Endodermal cell (in vitro differentiated cells): ENCODE measurements at places on chromosomes 6 and 20.

DNA sequence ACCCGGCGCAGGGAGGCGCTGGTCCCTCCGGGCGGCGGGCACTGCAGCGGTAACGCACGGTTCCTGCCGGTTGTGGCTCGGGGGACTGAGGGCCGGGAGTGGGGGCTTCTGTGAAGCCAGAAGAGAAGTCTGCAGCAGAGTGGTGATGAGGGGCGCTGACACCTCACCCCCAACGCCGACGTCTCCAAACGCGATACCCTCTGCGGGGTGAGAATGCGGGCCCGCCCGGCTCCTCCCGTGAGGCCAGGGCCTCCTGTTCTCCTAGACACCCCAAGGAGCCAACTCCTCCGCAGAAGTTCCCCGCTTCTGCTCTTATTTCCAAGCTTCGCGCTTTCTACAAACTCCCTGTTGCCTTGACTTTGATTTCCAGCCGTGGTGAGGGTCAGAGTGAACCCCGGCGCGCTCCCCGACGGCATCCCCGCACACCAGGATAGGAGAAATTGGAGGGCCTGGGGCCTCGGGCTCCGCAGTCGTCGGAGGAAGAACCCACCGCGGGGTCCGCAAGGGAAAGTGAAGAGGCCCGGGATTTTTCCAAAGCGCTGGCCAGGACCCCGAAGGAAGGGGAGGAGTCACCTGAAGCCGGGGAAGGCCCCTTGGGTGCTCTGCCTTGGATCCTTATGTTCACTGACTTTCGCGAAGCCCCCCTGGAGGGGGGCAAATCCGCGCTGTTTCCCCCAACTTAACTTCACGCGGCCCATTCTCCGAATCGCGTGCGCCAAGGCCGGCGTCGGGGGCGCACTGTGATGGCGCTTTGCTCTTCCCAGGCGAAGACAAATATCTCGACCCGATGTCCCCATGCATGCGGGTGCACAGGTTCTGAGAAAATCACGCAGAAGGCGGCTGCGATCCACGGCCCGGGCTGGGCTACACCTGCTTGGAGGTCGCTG, 3.1 kb upstream of the INSM1 start:
- peak; percentile 52 for DNase-seq

- DNase-seq = no peak
Observed at GRCh38 chr20:54688476-54688875, 213.1 kb downstream of the DOK5 start.

DNA sequence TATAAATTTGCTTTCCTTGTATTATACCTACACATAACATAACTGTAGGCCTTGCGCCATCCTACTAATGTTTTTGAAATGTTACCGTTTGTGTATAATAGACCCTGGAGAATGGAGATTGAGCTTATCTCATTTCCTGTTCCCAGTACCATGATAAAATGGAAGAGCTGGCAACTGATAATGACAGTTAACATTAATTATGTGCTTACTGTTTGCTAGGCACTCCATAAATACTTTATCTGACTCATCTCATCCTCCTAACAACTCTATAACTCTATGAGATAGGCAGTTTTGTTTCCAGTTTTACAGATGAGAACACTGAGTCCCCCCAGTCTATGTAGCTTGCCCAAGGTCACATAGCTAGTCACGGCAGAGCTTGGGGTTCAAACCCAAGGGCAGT, 396.7 kb downstream of the SYNE1 start:
- no peak for DNase-seq

- DNase-seq = no peak
Observed at GRCh38 chr20:4095639-4096038, 80.3 kb upstream of the RNF24 start.

GRCh38 chr20:45083127-45083526, 17.8 kb downstream of the KCNS1 start:
- no peak for DNase-seq

- no peak for DNase-seq
Observed at GRCh38 chr6:11085758-11086435, 7.7 kb upstream of the SMIM13 start.

- DNase-seq = peak; percentile 83
Observed at GRCh38 chr20:63739130-63740069, at the start of gene SLC2A4RG. TSS of gene SLC2A4RG (plus strand) at chr20:63739776. CDS start at chr20:63739913, 137 bp downstream.

DNA sequence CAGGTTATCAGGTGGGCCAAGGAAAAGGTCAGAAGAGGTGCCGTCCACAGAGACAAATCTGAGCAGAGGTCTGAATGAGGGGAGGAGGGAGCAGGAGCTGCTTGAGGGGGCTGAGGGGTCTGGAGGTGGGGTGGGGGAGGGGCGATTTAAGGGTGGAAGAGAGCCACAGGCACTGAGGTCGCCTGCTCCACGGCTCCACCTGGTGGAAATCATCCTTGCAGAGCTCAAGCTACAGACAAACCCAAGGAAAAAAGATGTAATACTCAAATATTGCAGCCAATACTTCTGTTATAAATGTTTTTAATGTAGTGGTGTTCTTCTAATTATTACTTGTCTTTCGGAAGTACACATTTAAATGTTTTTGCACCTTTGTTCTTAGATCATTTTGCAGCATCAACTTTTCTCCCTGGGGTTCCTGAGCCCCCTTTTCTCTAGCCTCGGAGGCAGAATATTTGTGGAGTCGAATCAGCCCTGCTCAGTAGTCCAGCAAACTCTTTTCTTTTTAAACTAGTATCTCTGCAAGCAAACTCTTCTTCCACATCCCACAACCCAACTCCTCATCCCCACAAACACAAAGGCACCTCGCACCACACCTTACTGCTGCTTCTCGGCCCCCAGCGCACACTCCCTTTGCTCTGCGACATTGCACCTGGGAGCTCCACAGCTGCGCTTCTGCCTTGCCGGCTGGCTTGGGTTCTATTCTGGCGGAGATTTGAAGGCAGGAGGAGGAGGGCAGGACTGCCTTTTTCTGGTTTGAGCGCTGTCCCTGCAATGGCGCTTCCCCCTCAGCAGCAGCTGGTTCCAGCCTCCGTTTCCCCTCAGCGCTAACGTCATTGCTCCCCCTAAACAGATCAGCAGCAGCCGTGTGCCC, 51.0 kb upstream of the TFAP2A start:
- peak; percentile 93 for DNase-seq

DNA sequence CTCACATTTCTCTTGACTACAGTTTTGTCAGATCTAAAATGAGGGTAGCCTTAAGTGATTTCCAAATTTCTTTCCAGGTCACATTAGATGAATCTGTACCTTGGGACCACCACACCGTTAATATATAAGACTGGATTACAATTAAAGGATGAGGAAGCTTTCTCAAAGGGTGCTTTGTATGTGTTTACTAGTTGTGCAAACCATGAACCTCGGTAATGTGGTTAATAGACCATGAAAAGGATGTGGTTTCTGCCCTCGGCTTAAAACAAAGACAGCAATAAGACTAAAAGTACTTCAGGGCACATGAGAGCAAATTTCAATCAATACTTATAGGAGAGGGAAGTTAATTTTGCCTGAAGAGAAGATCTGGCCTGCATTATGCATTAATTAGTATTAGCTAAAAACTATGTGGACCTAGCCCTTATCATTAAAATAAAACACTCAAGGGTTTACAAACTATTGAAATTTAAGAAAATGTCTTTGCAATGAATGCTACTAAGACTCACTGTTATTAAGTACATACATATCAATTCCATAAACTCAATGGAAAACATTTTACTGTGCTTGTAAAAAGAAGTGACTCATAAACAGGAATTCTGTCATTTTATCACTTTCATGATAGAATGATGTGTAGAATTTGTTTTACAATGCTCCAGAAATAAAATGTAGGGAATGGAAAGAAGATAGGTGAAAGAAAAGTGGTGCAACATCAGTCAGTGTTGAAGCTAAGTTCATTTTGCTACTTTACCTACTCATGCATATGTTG, 936 bp upstream of the TMX4 start:
- DNase-seq = no peak

GRCh38 chr20:41570557-41570956, 47.6 kb downstream of the CHD6 start:
- DNase-seq = no peak

DNA sequence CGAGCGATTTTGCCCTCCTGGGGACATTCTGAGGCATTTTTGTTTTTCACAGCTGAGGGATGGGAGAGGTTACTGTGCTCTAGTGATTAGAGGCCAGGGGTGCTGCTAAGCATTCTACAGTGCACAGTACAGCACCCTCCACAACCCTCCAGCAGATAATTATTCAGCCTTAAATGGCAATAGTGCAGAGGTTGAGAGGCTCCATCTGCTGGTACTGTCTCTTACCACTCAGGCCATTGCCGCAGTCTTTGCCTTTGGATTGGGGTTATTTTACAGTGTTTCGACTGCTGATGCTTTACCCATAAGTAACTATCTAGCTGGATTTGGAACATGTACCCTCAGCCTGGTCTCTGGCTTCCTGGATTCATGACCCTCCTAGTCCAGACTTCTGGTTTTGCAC, 705.3 kb downstream of the KIF16B start:
- peak; percentile 51 for DNase-seq

DNA sequence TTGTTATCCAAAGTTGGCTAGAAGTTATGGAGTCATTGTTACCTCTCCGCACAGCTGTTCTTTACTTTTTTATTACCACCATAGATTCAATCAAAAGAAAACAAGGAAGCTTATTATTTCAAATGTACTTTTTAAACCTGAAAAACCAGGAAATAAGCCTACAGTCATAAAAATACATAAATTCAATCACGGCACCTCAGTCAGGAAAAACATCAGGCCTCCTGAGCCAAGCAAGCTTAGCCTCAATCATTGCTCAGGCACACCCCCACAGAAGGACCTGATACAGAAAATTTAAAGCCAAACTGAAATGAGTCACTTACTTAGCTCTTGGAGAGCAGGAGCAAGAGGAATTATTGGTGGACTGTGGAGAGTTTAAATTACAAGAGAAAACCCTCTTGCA, 44.3 kb downstream of the MARCKS start:
- DNase-seq = no peak

DNA sequence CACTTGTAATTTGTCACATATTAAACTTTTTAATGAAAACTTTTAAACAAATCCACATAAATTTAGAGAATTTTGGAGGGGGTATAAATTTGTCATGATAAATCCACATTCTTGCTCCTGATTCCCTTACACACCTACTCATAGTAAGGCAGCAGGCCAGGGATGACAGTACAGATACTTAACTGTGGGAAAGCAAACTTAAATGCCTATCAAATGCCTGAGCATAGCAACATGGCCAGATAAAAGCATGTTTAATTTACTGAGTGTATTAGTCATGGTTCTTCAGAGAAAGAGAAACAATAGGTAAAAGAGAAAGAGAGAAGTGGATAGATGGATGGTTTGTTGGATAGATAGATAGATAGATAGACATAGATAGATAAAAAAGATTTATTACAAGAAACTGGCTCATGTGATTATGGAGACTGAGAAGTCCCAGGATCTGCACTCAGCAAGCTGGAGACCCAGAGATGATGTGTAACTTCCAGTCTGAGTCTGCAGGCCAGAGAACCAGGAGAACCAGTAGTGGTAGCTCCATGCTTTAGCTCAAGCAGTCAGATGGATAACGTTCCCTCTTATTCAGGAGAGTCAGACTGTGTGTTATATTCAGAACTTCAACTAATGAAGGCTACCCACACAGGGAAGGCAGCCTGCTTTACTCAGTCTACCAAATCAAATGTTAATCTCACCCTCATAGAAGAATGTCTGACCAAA, 15.9 kb upstream of the ADGRF1 start:
- DNase-seq = no peak

DNA sequence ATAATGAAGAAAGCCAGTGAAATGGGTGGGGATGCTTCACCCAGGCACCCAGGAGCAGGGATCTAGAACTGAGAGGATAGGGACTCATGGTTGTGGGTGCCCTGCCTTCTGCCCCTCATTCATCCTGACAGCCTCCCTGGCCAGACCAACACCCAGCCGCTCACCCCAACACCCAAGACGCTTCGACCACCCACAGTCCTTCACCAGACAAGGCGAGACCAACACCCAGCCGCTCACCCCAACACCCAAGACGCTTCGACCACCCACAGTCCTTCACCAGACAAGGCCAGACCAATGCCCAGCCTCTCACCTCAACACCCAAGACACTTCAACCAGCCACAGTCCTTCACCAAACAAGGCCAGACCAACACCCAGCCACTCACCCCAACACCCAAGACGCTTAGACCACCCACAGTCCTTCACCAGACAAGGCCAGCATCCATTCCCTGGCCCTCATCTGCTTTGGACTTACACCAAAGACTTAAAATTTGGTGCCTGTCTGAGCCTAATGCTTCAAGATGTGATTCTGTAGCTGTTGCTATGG, 131.5 kb downstream of the ANKRD60 start:
- no peak for DNase-seq

- DNase-seq = no peak
Observed at GRCh38 chr6:159172091-159172491, 2.9 kb downstream of the FNDC1 start.

DNA sequence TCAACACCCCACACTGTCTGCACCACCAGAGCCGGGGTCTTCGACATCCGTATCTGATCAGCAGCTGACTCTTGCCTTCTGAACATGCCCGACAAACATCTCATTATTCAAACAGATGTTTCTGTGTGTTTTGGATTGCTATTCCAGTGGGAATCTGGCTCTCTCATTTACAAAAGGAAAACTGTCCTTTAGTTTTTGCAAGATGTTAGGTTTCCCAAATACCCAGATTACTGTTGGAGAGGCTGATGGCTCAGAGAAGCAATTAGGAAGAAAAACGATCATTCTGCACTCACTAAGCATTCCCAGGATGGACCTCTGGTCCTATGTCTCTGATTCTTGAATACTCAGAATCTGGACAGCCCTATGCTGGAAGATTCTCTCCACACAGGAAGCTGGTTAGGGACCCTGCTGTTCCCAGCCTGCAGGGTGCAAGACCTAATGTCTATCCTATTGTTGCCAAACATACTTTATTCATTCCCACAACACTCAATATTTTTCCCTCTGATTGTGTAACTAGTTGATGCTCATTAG, 532.9 kb downstream of the CDH26 start:
- no peak for DNase-seq

DNA sequence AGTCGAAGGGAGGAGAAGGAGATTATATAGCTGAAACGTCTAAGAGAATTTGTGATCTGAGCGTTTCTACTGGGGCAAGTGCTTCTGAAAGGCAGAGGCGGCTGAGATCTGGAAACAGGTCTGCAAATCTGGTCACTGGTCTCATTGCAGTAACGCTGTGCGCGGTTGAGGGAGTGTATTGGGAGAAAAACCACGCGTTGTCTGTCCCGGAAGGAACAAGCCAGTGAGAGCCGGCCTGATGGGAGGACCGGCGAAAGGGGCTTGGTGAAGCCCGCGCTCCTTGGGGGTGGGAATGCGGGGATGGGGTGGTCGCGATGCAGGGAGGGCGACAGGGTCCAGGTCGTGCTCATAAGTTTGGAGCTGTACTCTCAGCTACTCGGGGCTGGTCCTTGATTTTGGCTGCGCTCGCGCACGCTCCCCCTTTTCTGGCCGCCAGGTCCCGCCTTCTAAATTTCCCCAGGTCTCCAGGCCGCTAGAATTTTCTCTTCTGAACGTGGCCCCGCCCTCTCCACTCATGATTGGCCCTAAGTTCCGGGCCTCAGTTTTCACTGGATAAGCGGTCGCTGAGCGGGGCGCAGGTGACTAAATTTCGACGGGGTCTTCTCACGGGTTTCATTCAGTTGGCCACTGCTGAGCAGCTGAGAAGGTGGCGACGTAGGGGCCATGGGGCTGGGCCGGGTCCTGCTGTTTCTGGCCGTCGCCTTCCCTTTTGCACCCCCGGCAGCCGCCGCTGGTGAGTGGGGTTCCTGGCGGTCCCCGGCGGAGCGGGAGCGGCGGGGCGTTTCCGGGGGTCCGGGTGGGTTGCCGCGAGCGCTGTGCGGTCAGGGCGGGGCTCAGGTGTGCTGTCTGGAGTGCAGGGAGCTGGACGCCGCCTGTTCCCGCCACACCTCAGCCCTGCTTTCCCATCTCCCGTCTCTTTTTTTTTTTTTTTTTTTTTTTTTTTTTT, at the start of gene MICB:
Gene MICB (plus strand): TSS at position 615 of the 946 bp plus-strand sequence. CDS start 49 bp downstream, at position 664.
- peak; percentile 97 for DNase-seq
